Liver (tissue), 10 donors: ENCODE measurements at places on chromosomes 4 and X. TPM values are rescaled to one million over a fixed set of nuclear protein-coding genes. Genes with fewer than 3 reads are reported as not detected.

Gene TEX13D
- not detected for total RNA-seq

Gene CHRNA9
- not detected for total RNA-seq

Gene FGA
- 25,210 TPM for total RNA-seq

Gene SMARCA1
- 31.3 TPM for total RNA-seq

Gene RHOXF2
- total RNA-seq = not detected

Gene FAM47E
- 1.3 TPM for total RNA-seq

Gene ZXDB
- 11.0 TPM for total RNA-seq

Gene SPARCL1
- 1.9 TPM for total RNA-seq

Gene KLF8
- total RNA-seq = 0.47 TPM

Gene CCNA2
- total RNA-seq = 81.4 TPM

Gene CT45A5
- not detected for total RNA-seq

GRCh38 chr4:87916626-87917025 lies 58.9 kb upstream of the SPP1 start:
- DNase-seq = no peak
- H3K4me3 ChIP-seq = no peak overlapping the region
- H3K4me1 ChIP-seq = peaks cover 15% of the 10 kb centered on the region
- no peaks in the 10 kb centered on the region for H3K27me3 ChIP-seq
- no peaks in the 10 kb centered on the region for H3K36me3 ChIP-seq

- no peaks in the 10 kb centered on the region for H3K27me3 ChIP-seq
- no peaks in the 10 kb centered on the region for H3K36me3 ChIP-seq
- DNase-seq = peak; percentile 43
- peaks cover 11% of the 10 kb centered on the region for H3K4me1 ChIP-seq
These were observed 689 bp downstream of the METAP1 start for GRCh38 chr4:98996056-98996764.

GRCh38 chr4:7871356-7871755 lies 68.3 kb downstream of the AFAP1 start:
- H3K36me3 ChIP-seq = no peaks in the 10 kb centered on the region
- H3K27ac ChIP-seq = no peak overlapping the region
- H3K4me3 ChIP-seq = no peak overlapping the region
- H3K27me3 ChIP-seq = no peaks in the 10 kb centered on the region
- no peaks in the 10 kb centered on the region for H3K4me1 ChIP-seq

DNA sequence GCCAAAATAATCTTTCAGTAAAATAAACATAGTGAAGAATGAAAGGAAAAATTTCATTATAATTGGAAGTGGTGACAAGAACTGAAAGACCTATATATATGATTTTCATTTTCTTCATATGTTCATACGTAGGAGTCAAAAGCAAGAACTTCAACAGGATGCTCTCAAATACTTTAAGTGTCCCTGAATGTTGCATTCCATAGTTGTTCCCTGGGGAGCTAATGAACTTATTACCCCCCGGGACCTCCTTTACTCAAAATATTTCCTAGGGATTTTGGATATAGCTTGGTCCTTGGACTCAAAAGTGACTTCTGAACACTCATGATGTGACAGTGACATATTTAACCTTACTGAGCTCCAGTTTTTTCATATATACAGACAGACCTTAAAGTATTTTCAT lies 44.9 kb upstream of the NDST4 start:
- DNase-seq = no peak
- H3K4me1 ChIP-seq = no peaks in the 10 kb centered on the region
- H3K27ac ChIP-seq = no peak overlapping the region
- H3K4me3 ChIP-seq = no peak overlapping the region
- no peaks in the 10 kb centered on the region for H3K36me3 ChIP-seq

GRCh38 chrX:154436374-154436982 lies 476 bp upstream of the GDI1 start:
- peak overlapping the region; percentile 37 for H3K27ac ChIP-seq
- H3K4me3 ChIP-seq = peak overlapping the region; percentile 75
- H3K36me3 ChIP-seq = peaks cover 3% of the 10 kb centered on the region
- H3K4me1 ChIP-seq = peaks cover 18% of the 10 kb centered on the region

DNA sequence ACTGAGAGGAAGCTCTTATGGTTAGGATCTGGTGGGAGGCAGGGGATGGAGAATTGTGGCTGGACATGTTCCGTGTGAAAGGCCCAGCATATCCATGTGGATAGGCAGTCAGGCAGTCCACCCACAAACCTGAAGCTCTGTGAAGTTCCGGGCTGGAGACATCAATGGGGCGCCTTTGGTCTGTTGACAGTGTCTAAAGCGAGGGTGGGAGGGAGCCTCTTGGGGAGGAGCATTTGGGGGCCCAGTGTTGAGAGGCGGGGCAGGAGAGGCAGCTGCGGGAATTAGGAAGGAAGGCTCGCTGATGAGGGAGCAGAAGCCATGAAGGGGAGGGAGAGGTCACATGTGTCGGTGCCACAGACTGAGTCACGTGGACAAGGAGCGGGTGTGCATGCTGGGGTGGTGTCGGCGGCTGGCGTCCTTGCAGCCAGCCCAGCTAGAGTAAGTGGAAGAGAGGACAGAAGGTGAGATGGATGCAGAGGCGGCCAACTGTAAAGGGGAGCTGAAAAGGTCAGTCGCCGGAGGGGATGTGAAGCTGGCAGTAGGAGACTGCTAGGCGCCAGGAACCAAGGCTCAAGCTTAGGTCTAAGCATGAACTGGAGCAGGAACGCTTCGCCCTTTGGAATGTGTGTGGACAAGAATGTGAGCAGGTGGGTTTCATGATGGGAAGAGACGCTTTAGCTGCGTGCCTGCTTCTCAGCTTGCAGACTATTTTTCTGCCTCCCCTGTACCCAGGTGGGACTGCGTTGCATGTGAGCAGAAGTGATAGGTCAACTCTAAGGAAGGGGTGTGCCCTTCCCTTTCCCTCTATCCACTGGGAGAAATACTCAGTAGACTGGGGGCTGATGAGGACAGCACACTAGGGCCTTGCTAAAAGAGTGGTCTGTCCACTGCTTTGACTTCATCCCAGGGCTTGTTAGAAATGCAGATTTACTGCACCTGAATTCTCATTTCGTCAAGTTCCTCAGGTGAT lies 44.0 kb upstream of the TLR2 start:
- H3K36me3 ChIP-seq = peaks cover 19% of the 10 kb centered on the region
- H3K27me3 ChIP-seq = no peaks in the 10 kb centered on the region
- no peak overlapping the region for H3K4me3 ChIP-seq
- H3K27ac ChIP-seq = no peak overlapping the region
- no peaks in the 10 kb centered on the region for H3K4me1 ChIP-seq

DNA sequence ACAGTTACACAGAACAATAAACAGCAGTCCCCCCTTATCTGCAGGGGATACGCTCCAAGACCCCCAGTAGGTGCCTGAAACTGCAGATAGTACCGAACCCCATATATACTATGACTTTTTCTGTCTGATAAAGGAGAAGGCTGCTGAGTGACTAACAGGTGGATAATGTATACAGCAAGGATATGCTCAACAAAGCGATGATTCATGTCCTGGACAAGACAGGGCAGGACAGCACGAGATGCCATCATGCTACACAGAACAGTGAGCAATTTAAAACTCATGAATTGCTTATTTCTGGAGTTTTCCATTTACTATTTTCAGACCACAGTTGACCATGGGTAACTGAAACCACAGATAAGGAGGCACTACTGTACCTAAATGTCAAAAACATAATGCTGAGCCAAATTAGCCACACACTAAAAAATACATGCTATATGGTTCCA lies 76.1 kb downstream of the MANBA start:
- H3K27me3 ChIP-seq = no peaks in the 10 kb centered on the region
- no peak overlapping the region for H3K27ac ChIP-seq
- no peaks in the 10 kb centered on the region for H3K4me1 ChIP-seq

GRCh38 chr4:1153567-1154090 lies 18.8 kb downstream of the SPON2 start:
- H3K27ac ChIP-seq = no peak overlapping the region
- no peaks in the 10 kb centered on the region for H3K27me3 ChIP-seq
- H3K4me3 ChIP-seq = no peak overlapping the region
- H3K4me1 ChIP-seq = no peaks in the 10 kb centered on the region
- H3K36me3 ChIP-seq = no peaks in the 10 kb centered on the region

- no peak overlapping the region for H3K4me3 ChIP-seq
- H3K4me1 ChIP-seq = no peaks in the 10 kb centered on the region
- H3K27ac ChIP-seq = no peak overlapping the region
- no peaks in the 10 kb centered on the region for H3K36me3 ChIP-seq
- no peaks in the 10 kb centered on the region for H3K27me3 ChIP-seq
These were observed 537.1 kb upstream of the CXorf51A start for GRCh38 chrX:147351644-147352043.

- no peaks in the 10 kb centered on the region for H3K27me3 ChIP-seq
- no peaks in the 10 kb centered on the region for H3K36me3 ChIP-seq
- H3K27ac ChIP-seq = no peak overlapping the region
- H3K4me3 ChIP-seq = no peak overlapping the region
- no peaks in the 10 kb centered on the region for H3K4me1 ChIP-seq
These were observed 52.9 kb downstream of the ARHGAP24 start for GRCh38 chr4:85527815-85528214.

- peaks cover 5% of the 10 kb centered on the region for H3K36me3 ChIP-seq
These were observed 9.6 kb downstream of the ZAR1 start for GRCh38 chr4:48499551-48500066.

DNA sequence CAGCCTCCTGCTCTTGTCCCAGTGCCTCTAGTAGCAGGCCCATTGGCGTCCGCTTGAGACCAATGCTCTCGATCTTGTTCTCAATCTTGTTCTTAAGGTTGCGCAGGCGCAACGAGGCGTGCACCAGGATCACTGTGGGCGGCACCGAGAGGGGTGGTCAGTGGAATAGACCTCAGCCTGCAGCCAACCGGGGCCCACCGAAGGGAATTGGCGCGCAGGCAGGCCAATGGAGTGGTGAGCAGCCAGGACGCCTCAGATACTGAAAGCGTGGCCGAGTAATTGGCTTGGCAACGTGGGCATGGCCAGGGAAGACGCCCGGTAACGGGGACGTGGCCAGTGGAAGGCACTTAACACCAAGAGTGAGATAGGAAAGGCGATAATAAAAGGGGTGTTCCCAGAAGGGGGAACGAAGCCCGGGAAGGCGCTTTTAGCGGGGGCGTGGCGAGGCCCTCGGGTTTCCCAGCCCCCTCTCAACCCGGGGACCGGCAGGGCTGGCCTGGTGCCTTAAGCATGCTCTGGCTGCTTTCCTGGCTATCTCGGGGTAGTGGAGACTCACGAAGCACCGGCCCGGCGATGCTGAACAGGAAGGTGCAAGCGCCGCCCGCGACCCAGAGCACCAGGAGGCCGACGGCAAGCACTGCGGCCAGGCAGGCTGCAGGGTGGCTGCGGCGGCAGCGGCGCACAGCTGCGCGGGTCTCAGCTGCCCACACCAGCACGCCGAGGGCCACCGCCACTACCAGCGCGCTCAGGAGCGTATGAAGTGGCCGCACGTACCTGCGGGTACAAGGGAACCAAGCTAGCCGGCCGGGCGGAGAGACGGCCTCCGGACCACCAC lies 1.7 kb downstream of the PRAF2 start:
- H3K36me3 ChIP-seq = peaks cover 13% of the 10 kb centered on the region
- H3K27me3 ChIP-seq = no peaks in the 10 kb centered on the region
- no peak overlapping the region for H3K27ac ChIP-seq
- H3K4me1 ChIP-seq = peaks cover 17% of the 10 kb centered on the region
- DNase-seq = no peak
- peak overlapping the region; percentile 8 for H3K4me3 ChIP-seq

GRCh38 chr4:34293459-34293858 lies 1950.9 kb downstream of the ARAP2 start:
- H3K27me3 ChIP-seq = no peaks in the 10 kb centered on the region
- no peaks in the 10 kb centered on the region for H3K36me3 ChIP-seq
- no peak overlapping the region for H3K27ac ChIP-seq
- DNase-seq = no peak
- no peaks in the 10 kb centered on the region for H3K4me1 ChIP-seq

- no peak overlapping the region for H3K4me3 ChIP-seq
- peak; percentile 37 for DNase-seq
- no peak overlapping the region for H3K27ac ChIP-seq
- no peaks in the 10 kb centered on the region for H3K27me3 ChIP-seq
- H3K36me3 ChIP-seq = no peaks in the 10 kb centered on the region
These were observed 941.2 kb upstream of the TENM3 start for GRCh38 chr4:181301735-181302710.

DNA sequence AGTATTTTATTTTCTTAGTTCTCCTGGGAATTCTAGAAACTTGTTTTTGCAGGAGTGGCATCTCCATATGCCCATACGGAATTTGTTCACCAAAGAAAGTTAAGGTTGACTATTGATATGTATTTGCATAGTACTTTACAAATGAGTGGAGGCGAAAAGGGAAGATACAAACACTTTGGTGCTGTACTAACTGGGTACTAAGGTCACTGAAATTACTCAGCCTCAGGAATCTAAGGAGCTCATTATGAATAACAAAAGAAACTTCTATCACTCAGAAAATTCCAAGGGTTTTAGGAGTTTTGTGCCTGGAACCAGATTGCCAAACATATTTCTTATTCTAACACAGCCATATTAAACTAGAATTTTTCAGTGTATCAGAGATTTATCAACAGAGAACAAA lies 27.4 kb upstream of the TMPRSS11B start:
- H3K4me3 ChIP-seq = no peak overlapping the region
- H3K36me3 ChIP-seq = no peaks in the 10 kb centered on the region
- no peak overlapping the region for H3K27ac ChIP-seq
- H3K27me3 ChIP-seq = no peaks in the 10 kb centered on the region

GRCh38 chr4:82798168-82799005 lies at the start of gene SCD5:
Gene SCD5, minus strand, starts transcription at chr4:82798796. Its CDS starts 259 bp downstream, at chr4:82798537.
- no peak for DNase-seq
- no peaks in the 10 kb centered on the region for H3K36me3 ChIP-seq
- H3K4me3 ChIP-seq = peak within 1 kb of the TSS; percentile 41
- peaks cover 2% of the 10 kb centered on the region for H3K27me3 ChIP-seq

- H3K27me3 ChIP-seq = no peaks in the 10 kb centered on the region
- H3K36me3 ChIP-seq = no peaks in the 10 kb centered on the region
- no peak overlapping the region for H3K4me3 ChIP-seq
- DNase-seq = no peak
These were observed 172.0 kb upstream of the KLF3 start for GRCh38 chr4:38491854-38492478.

- no peaks in the 10 kb centered on the region for H3K36me3 ChIP-seq
- no peak overlapping the region for H3K27ac ChIP-seq
- no peak for DNase-seq
- H3K4me1 ChIP-seq = no peaks in the 10 kb centered on the region
These were observed 8.5 kb upstream of the PTTG2 start for GRCh38 chr4:37951461-37952352.

- H3K4me1 ChIP-seq = no peaks in the 10 kb centered on the region
- no peaks in the 10 kb centered on the region for H3K27me3 ChIP-seq
- no peaks in the 10 kb centered on the region for H3K36me3 ChIP-seq
- no peak overlapping the region for H3K27ac ChIP-seq
These were observed 78.6 kb upstream of the AMELX start for GRCh38 chrX:11214346-11215190.

- H3K27ac ChIP-seq = no peak overlapping the region
- H3K36me3 ChIP-seq = peaks cover 3% of the 10 kb centered on the region
- H3K4me3 ChIP-seq = no peak overlapping the region
- no peaks in the 10 kb centered on the region for H3K4me1 ChIP-seq
- DNase-seq = no peak
These were observed 237.4 kb downstream of the CAMK2D start for GRCh38 chr4:113524096-113524495.

DNA sequence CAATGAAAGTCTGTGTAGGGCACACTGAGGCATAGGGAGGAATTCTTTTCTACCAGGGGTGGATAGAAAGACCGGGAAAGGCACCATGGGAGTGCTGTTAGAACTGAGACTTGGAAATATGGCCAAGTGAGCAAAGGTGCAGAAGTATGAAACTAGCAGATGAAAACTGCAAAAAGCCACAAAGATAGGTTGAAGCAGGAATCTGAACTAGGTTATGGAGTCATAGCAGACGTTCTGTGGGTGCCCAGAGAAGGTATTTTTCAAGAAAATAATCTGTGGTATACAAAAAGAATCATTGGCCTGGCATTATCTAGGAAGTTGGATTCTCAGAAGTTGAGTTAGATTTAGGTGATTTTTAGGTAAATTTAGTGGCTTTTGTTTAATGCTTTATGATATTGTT lies 48.5 kb downstream of the SMAD1 start:
- H3K27me3 ChIP-seq = no peaks in the 10 kb centered on the region
- no peak overlapping the region for H3K4me3 ChIP-seq
- no peaks in the 10 kb centered on the region for H3K36me3 ChIP-seq
- DNase-seq = no peak
- peaks cover 5% of the 10 kb centered on the region for H3K4me1 ChIP-seq
